ENCODE measurements at places on chromosomes 4 and X. TPM values are rescaled to one million over a fixed set of nuclear protein-coding genes. Genes with fewer than 3 reads are reported as not detected.

DNA sequence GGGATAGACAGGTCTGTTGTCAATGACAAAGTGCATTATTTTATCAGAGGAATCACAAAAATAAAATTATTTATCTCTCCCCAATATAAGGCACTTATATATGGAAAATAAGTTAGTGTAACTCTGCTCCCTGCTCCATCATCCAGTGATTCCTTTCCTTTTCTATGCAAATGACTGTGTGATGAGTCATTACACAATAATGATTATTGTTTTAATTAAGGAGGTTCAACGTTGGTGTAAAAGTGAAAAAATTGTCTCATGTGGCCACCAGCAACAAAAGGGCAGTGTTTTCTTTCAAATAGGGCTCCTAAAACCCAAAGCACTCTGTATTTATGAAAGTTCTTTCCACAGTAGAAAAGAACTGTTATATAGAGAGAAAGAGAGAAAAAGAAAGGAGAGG lies 16.7 kb downstream of the SLC7A11 start:
- peak; percentile 13 for DNase-seq

DNA sequence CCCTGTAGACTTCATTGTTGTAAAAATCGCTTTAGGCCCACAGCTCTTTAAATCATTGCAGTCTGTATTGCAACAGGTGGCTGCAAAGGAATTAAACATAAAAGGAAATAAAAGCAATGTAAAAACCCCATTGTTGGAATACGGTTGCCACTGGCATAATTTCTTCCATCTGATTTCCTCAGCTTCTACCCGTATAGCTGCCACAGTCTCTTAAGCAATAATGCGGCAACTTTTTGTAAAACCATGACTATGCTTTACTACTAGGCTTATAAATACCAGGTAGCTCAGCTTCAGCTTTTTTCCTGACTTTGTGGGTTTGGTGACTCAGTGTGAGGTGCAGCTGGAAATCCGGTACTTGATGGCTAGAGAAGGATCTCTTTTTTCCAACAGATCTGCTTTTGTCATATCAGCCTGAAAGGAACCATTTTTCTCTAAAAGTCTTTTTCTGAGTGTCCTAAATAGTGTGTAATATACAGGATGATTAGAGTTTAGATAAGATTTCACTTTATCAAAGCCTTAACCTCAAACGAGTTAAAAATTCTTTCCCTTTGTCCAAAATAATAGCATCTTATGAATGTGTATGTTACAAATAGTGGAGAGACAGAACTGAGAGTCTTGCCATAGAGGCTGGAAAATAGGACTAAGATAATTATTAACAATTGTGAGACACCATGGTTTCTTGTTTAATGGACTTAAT lies 268.0 kb downstream of the ADGRL3 start:
- peak; percentile 0 for DNase-seq

DNA sequence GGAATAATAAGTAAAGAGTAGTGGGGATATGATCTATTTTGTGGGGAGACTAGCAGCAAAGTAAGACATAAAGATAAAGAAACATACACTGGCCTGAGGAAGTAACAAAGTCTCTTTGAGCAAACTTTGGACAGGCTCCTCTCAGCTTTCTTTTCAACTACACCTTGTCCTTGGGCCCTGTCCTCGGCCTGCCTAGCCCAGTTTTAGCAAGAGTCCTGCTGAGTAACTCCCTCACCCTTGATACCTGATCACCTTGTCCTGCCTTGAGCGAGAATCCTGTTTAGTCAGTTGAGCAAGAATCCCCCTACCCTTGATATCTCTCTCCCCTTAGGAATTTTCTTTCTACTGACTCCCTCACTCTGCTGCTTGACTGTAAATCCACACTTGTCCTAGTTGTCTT lies 11.5 kb downstream of the HNRNPH2 start:
- DNase-seq, result no peak

The RIPPLY1 gene
- total RNA-seq, result not detected

DNA sequence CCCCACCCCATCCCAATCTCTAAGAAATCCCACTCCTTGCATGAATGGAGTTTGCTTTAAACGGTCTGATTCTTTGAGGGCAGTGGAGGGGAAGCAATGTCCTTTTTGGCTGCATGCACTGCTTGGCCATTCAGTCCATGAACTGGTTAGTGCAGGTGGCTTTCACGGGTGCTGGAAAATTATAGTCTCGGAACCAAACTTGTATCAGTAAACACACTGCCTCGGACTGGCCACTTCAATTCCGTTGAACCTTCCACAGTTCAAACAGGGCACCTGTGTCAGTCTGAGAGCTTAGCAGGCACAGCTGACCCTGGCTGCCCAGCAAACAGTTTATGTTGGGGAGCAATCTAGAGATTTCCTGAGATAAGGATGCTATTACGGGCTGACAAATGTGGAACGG lies 255.6 kb downstream of the DHX15 start:
- DNase-seq, result no peak

The GAB1 gene
- 6.2 TPM for total RNA-seq

The SMIM14 gene
- total RNA-seq, result 46.3 TPM

DNA sequence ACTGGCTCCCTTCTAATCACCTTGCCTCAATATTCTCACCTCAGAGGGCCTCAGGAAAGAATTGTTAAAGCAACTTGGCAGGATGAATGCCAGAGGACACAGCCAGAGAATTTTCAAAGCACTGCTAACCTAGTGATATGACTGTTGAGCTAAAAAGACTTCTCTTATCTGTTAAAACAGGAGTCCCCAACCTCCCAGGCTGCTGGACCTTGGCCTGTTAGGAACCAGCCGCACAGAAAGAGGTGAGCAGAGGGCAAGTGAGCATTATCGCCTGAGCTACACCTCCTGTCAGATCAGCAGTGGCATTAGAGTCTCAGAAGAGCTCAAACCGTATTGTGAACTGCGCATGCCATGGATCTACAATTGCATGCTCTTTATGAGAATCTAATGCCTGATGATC lies 1.7 kb upstream of the KCNE5 start:
- no peak for DNase-seq

GRCh38 chr4:143254491-143255226 lies 69.9 kb downstream of the USP38 start:
- DNase-seq, result no peak

GRCh38 chrX:107818900-107819521 lies 6.7 kb upstream of the MID2 start:
- no peak for DNase-seq

The CCDC120 gene
- total RNA-seq, result 0.72 TPM

The DRP2 gene
- 0.12 TPM for total RNA-seq

The PDS5A gene
- total RNA-seq, result 41.4 TPM

- DNase-seq, result no peak
These were observed 548.1 kb upstream of the HS3ST1 start for GRCh38 chr4:11976726-11977263.

DNA sequence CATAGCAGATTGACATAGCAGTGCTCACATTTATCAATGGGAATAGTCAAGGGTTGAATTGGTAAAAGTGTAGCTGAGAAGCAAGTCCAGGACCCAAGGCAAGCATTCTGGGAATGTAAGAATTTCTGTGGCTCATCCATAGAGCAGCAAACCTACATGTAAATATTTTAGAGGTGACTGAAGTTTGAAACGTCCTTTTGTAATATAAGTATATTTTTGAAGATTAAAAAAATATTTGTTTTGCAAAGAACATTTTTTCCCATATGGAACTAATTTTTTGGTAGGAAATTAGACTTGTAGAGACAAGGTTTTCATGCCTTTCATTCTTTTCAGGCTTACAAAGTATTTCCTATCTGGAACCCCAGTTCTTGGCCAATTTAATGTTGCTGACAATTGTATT lies 104.0 kb downstream of the TEX13A start:
- no peak for DNase-seq

GRCh38 chrX:137031517-137032340 lies 2.1 kb downstream of the GPR101 start:
- peak; percentile 24 for DNase-seq

GRCh38 chrX:153609917-153610835 lies 11.2 kb upstream of the CCNQ start:
- DNase-seq, result peak; percentile 45

DNA sequence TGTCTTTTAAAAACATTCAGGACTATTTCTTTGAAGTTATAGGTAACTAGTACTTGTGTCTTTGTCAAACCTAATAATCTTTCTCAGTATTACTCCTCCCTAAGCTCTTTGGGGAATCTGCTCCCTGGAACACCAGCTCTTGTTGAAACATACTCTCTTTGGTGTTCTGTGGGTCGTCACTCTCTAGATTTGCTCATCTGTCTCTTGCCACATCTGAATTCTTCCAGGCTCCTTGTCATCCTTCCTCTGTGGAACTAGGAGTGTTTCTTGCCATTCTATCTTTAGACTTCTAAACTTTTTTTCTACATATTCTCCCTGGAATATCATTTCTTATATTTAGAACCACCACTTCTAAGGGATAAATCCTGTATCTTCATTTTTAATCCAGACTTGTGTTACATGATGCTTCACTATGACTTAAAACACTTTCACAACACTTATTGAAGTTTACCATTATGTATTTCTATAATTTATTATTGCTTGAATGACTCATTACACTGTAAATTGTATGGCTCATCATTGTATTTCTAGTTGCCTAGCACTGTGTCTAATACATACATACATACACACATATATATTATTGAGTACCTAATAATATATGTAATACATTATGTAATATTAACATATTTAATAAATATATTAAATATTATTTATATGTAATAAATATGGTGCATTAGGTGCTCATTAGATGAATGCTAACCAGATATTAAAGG lies 186.1 kb downstream of the TMA16 start:
- DNase-seq, result no peak

The GAGE13 gene
- 1.4 TPM for total RNA-seq

DNA sequence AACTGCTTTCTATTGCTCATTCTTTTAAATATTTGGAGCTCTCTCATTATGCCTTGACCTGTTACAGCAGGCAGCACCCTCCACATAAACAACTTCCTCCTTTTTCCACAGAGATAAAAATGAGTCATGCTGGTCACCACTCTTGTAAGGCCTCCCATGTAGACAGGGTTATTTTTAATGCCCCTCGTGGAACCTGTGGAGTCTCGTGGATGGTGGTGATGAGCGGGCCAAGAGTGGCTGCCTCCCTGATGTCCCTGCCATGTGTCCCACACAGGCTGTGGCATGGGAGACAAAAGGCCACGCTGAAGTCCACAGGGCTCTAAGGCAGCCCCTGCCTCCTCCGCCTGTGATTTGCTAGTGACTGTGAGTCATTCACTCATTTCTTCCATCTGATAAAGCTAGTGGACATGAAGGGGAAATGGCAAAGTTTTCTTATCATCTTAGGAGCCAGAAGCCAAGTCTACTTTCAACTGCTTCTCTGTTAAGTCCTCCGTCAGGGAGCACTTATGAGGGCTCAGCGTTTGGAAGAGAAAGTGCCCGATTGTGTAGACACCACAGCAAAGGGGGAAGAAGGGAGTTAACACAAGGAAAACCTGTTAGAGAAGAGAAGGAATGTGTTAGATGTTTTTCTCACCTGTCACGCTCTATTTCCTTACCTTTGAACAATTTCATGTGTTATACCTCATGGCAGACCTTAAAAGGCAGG lies 121.6 kb upstream of the FAT1 start:
- peak; percentile 84 for DNase-seq

DNA sequence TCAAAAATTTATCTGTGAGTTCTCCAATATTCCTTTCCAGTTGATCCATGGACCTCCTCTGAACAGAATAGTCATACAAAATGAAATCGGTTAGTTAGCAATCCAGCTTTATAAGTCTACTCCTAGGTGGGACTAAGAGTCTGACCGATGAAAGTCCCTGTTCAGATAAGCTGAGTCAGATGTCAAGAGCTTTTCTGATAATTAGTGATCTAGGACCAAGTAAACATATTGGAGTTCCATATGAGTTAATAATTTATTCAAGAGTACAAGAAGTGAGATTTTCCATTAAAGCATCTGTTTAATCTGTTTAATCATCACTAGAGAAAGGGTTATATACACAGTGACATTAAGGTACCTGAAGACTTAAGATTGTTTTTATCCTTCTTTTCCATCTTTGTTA lies 74.7 kb downstream of the UGT8 start:
- DNase-seq, result no peak

DNA sequence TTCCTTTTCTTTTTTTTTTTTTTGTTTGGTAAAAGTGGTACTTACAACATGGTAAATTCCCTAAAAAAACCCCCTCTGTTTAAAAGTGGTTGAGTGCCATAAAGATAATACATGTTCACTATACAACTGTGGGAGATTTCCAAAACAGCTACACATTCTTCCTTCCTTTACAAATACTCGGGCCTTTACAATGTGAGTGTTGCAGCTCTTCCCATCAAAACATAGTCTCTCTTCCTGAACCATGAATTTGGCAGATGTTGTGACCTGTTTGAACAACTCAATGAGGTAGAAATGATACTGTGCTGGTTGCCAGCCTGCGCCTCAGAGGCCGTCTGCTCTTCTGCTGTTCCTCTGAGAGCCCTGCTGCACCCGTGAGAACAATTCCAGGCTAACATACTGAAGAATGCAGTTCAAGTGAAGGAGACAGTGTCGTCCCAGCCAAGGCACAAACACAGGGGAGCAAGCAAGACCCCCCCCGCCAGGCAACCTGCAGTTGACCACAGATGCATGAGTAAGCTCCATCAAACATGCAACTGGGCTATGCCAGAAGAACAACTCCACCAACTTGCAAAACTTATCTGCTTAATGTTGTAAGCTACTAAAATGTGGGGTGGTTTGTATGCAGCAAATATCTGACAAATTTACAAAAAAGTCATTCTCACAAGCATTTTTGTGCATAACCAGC lies 645.0 kb downstream of the PCDH7 start:
- no peak for DNase-seq

- DNase-seq, result no peak
These were observed 51.2 kb downstream of the RPGR start for GRCh38 chrX:38276089-38276488.

DNA sequence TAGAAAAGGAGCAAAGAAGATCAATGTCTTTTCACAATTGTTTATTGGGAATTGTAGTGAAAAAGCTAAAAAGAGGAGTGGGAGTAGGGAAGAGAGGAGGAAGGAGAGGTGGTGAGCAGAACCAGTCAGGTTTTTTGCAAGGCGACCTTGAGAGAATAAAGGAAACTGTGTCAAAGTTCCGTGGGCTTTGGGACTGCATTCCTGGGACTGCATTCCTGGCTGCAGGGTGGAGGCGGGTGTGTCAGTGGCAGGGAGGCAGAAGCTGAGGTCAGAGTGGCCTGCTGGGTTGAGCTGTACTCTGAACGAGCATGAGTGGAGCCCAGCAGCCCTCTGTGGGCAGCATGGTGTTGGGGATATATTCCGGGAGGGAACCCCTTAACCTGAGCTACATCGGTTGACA lies 66.8 kb upstream of the UCP1 start:
- no peak for DNase-seq

The FAT1 gene
- 111 TPM for total RNA-seq

Measured in RPMI7951 (cell line).